ENCODE measurements at places on chromosomes 7 and 10.

- DNase-seq, result no peak
Measured at GRCh38 chr10:5527332-5528200, 2.8 kb downstream of the CALML3 start.

DNA sequence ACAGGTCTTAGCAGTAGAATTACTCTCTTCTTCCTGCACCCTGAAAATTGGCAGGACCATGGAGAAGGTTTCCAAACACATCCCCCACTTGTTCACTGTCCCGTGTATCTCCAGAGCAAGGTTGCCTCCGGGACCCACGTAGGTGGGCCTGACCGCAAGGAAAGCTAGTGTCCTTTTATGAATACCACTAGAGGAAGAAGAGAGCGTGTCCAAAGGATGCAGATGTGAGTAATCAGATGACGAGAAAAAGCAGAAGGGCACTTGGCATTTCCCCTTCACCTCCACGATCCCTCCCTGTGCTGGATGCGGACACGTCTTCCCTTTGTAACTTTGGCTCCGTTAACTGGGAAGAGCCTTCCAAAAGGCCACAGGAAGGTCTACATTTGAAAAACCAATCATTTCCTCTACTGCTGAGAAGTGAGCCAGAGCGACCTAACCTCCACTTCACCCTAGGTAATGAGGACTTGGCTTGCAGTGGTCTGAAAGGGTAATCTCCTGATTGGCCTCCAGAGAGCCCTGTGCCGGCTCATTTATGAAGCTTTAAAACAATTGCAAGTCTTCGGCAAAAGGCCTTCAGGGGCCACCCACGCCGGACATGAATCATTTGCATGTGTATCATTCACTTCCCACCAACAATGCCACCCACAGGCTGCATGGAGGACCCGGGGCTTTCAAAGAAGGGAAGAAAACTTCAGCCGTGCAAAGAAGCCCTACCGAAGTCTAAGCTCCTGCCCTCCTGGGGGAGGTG is 55.4 kb downstream of the LYZL1 start:
- no peak for DNase-seq

GRCh38 chr7:30164567-30164966 is 29.8 kb downstream of the MTURN start:
- DNase-seq, result peak; percentile 65

DNA sequence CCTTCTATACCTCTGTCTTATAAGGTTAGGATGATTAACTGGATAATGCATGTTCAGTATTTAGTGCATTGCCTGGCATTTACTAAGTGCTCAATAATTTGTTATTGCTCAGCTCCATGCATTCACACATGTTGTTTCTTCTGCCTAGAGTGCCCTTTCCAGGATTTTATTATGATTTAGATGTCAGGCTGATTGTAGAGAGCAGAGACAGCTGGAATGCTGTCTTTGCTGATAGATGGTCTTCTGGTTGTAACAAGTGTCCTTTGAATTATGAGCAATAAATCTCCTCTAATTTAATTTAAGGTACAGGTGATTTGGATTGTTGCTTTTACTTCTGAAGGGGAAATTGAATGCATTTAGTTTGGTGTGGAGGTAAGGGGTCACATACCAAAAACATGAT is 548.0 kb downstream of the MAGI2 start:
- no peak for DNase-seq

GRCh38 chr7:157409753-157410727 is 73.2 kb downstream of the DNAJB6 start:
- no peak for DNase-seq

DNA sequence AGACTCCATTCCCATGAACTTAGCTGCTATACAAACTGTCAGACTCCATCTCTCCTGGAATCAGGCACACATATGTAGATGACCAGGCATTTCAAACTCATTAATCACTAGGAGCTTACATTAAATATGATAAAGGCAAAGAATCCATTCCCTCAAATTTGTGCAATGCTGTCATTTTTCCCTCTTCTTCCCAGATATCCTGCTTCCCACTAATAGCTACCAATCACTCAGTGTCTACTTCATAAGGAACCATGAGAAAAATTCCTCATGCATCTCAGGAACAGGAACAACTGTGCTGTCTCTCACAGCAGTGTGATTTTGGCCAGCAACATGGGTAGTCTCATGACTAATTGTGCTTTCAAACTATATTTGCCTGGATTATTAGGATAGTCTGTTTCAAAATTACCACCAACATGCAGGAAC is 133.9 kb downstream of the DKK1 start:
- no peak for DNase-seq

- DNase-seq, result no peak
Measured at GRCh38 chr7:44559485-44559884, 14.2 kb downstream of the DDX56 start.

DNA sequence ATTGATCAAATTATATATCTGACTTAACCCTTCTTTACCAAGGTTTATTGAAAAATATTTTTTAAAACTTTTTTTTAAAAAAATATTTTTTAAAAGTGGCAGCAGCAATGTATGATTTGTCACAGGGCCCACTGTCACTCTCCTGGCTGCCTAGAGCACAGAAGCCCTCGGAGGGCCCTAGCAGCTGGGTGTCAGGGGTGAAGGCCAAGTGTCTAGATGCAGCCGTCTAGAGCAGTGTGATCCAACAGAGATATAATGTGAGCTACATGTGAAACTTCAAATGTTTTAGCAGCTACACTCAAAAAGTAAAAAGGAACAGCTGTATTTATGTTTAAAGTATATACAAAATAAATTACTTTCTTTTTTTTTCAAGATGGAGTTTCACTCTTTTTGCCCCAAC is 112.7 kb downstream of the ARHGAP22 start:
- no peak for DNase-seq

DNA sequence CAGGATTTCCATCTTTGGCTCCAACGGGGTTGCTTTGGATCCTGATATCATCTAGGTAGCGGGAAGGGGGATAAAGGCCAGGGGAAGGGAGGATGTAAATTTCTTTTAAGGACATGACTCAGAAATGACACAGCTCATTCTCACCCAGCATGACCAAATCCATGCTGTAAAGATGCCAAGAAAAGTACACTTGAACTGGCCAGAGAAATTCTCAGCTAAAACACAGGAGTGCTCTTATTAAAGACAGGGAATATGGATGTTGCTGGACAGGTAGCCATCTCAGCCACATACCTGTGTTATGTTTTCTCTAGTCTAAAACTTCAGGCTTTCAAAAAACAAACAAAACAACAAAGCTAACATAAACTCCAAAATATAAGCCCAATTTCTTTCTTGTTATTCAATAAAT is 68.3 kb downstream of the NAMPT start:
- DNase-seq, result no peak

GRCh38 chr10:35353805-35354204 is 17.5 kb downstream of the CCNY start:
- DNase-seq, result no peak

- DNase-seq, result no peak
Measured at GRCh38 chr10:133439517-133440461, 14.0 kb upstream of the SCART1 start.

- no peak for DNase-seq
Measured at GRCh38 chr10:61832866-61833481, 68.5 kb upstream of the ARID5B start.
